ENCODE measurements at places on chromosomes 5 and 9.

DNA sequence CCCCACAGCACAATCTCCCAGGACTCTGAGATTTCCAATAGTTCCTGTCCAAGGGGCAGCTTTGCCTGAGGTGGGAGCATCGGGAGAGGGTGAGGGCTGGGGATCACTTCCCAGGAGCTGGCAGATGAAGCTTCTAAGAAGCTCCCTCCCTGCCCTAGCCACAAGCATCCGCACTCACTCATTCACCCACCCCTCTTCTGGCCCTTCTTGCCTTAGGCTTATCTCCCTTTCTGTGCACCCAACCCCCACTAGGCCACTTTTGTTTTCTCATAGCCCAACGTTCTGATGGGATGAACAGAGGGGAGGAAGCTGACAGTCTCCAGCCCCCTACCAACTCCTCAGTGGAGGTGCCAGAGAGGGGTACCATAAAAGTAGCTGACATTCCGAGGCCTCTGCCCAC is 3.7 kb upstream of the PCDH1 start:
- DNase-seq, result no peak

GRCh38 chr5:42636946-42637345 is 119.7 kb upstream of the CCDC152 start:
- DNase-seq, result no peak

DNA sequence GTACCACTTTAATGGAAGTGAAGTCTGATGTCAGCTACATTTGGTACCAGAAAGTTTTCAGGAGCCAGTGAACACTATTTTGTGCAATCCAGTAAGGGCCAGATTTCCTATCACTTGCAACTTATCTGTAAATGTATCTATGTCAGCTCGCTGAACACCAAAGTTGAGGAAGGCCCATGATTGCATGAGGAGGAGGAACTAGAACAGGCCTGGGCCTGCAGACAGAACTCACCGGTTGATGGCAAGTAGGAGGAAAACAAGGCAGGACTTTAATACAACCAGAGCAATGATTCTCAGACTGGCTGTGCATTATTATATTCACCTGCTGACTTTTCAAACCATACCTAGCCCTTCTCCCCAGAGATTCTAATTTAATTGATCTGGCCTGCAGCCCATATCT is 540.2 kb downstream of the CETN3 start:
- no peak for DNase-seq

GRCh38 chr9:121499177-121499426 is 542 bp downstream of the GGTA1 start:
- DNase-seq, result no peak

- no peak for DNase-seq
These were observed 155.0 kb downstream of the TLE1 start for GRCh38 chr9:81534138-81534875.

- no peak for DNase-seq
These were observed 3.8 kb downstream of the BRINP1 start for GRCh38 chr9:119365291-119366027.

GRCh38 chr5:132300577-132301343 is 6.6 kb downstream of the SLC22A4 start:
- no peak for DNase-seq

DNA sequence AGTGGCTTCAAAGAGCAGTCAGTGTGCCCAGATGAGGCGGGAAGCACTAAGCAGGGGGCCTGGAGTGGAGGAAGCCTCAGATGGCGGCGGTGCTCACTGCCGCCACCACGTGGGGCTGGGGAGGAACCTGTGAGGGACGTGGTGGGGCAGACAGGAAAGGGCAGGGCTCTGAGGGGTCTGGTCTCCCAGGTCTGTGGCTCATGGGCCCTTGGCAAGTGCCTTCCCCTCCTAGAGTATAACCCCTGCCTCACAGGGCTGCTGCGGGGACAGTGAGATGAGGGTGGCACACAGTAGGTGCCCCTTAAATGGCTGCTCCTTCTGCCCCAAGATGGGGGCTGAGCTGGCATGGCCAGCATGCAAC is 26.6 kb downstream of the NR5A1 start:
- no peak for DNase-seq

DNA sequence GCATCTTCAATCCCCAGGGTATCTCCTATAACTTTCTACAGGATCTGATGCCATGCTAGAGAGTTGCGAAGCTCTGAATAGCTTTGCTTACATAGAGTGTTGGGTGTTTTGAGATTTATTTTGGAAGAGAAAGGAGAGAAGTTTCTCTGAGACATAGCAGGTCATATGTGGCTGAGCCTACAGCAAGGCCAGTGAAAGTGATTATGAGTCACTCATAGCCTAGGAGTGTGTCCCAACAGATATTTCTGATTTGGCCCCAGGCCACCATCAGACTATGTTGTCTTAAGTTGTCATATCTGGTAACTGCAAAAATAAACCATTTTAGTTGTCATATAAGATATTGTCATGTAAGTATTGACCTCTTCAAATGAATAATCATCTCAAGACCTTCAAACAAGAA is 132.0 kb upstream of the RAI14 start:
- DNase-seq, result no peak

DNA sequence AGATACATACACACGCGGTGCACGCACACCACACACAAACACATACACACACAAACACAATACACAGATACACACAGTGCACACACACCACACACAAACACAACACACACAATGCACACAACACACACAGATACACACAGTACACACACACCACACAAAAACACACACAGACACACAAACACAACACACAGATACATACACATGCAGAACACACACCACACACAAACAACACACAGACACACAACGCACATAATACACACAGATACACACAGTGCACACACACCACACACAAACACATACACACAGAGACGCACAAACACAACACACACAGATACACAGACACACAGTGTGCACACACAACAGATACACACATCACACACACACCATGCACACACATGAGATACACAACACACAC is 5.9 kb upstream of the CCDC187 start:
- DNase-seq, result no peak

- peak; percentile 11 for DNase-seq
These were observed 594 bp downstream of the ANKRD18A start for GRCh38 chr9:38619556-38620447.

All from CD4-positive, alpha-beta T cell treated with Interleukin-2 at 100 ng/mL for 4 hours (primary cell).